Body of pancreas (tissue), 4 donors: ENCODE measurements at places on chromosomes 7 and 10. TPM values are rescaled to one million over a fixed set of nuclear protein-coding genes. Genes with fewer than 3 reads are reported as not detected.

DNA sequence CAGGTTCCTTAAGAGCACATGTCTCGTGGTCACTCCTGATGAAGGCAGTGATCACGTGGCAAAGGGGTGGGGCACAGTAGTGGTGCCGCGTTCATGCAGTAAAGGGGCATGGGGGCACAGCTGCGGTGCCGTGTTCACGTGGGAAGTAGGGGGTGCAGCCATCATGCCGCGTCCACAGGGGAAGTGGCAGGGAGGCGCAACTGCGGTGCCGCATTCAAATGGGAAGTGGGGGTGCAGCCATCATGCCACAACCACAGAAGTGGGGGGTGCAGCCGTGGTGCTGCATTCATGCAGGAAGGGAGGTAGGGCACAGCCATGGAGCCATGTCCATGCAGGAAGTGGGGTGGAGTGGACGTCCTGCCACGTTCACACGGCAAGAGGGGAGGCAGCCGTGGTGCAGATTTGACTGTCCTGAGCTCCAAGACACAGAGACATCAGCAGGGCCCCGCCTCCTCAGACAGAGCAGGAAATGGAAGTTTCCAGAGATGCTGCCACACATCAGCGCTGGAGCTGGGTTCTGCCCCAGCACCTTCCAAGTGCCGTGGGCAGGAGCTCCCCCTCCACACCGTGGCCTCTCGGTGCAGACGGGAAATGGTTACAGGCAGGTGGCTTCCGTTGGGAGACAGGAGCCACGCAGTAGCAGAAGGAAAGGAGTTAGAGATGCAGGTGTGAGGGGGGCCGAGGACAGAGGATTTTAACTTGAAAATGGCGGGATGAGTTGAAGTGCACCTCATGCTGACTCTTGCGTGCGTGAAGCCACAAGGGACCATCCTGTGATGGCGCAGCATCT, 95.0 kb upstream of the DDC start:
- peak; percentile 33 for DNase-seq

GRCh38 chr10:131841661-131842139, 59.1 kb upstream of the PPP2R2D start:
- DNase-seq: no peak

- DNase-seq: no peak
Measured at GRCh38 chr7:121753944-121754343, 119.0 kb upstream of the PTPRZ1 start.

DNA sequence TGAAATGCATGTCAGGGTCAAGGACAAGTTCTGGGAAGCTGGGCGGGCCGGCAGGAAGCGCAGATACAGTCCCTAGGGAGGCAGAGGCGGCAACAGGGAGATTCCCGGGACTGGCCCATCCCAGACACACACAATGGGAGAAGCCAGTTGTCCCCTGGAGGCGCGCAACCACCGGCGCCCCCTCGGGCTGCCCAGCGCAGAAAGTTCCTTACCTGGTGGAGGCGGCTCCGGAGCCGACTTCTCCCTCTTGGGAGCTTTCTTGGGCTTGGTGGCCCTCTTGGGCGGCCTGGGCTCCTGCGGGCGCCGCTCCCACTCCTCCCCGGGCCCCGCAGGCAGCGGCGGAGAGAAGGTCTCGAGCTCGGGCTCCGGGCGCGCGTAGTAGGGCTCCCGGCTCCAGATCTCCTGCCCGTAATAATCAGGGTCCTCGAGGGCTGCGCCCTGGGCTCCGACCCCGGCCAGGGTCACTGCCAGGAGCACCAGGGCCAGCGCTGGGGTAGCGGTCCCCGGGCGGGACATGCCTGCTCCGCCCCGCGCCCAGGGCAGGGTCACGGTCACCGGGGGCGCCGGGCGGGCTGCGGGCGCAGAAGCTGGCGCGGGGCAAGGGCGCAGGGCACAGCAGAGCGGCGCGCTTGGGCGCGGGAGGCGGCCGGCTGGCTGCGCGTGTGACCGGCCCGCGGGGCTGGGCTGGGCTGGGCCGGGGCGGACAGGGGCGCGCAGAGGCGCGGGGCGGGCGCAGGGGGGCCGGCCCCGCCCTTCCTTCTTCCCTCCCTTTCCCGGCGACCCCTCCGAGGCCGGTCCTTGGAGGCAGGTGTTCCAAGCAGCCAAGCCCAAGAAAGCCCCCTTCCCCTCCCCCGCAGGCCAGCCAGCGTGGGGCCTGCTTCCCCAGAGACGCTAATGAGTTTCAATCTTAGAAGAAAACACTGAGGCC, at the start of gene CPXM2:
Gene CPXM2, minus strand, starts transcription at position 664 of the 928 bp plus-strand sequence. Its CDS starts 148 bp downstream, at position 516.
- DNase-seq: no peak

DNA sequence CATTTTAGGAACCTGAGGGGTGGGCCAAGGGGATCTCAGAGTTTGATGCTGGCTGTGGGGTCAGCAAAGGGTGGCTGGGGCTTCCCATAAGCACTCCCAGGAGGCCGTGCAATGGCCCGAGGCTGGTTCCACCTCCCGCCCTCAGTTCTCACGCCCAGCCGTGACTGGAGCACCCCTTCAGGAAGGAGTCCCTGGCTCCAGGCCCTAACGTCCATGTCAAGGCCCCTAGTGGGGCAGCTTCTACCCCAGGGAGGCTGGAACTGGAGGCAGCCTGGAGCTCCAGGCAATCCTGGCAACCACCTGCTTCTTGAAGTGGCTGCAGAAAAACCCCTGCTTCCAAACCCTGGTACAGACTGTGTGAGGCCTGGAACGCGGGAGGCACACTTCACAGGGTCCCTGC, 165.5 kb downstream of the DIP2C start:
- DNase-seq: no peak

INSIG1 gene
- total RNA-seq: 47.0 TPM

ANKRD26 gene
- total RNA-seq: 12.2 TPM
